ENCODE measurements at places on chromosomes 5 and 9.

GRCh38 chr9:110599468-110599867, 19.9 kb upstream of the SVEP1 start:
- no peak for DNase-seq

GRCh38 chr9:7676609-7677156, 122.9 kb downstream of the DMAC1 start:
- DNase-seq: no peak

DNA sequence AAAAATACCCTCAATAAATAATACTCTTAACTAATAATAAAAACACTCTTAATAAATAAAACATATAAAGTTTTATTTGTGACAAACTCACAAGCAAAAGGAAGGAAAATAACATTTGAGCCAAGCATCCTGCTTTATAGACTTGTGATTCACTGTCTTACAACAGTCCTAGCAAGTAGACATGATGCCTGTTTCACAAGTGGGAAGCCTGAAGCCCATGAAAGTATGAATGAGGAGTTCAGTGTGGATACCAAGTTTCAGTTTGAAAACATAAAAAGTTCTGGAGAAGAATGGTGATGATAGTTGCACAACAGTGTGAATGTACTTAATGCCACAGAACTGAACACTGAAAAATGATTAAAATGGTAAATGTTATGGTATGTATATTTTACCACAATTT, 10.9 kb downstream of the HABP4 start:
- no peak for DNase-seq

DNA sequence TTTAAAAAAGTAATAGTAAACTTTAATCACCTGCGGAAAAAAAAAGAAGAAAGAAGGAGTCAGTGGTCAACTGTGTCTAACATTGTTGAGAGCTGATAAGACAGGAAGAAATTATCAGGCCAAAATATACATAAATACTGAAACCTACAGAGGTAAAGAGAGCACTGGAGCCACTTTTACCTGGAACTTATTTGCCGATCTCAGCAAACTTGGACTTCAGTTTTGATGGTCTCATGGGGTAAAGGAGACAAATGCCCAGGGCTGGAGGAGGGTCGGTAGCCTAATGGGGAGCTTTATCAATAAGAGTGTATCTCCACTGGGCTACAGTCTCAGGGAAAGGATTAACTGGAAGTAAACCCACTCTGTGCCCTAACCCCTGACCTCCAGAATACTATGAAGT, 26.6 kb upstream of the ARHGEF28 start:
- DNase-seq: no peak

GRCh38 chr9:114077162-114077837, 800 bp downstream of the AMBP start:
- DNase-seq: no peak

DNA sequence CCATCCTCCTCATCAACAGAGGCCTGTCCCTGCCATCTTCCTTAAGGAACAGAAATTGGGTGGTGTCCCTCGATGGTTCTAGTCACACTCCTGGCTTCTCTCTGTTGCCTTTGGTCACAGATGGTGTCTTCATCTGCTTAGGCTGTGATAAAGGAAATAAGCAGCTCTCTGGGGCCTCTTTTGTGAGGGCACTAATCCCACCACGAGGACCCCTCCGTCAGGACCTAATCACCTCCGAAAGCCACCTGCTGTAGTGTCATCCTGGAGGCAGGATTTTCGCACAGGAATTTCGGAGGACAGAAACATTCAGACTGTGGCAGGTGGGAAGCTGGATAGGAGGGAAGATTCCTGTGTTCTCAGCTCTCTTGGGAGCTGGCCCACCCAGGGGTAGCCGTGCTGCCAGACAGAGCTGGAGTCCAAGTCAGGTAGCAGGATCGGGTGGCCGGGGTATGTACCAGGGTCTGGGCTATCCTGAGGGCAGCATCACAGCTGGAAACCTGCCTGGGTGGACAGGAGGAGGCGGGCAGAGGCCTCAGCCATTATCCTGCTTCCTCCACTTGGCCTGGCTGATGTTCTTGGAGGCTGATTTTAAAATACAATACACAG, 59.5 kb downstream of the ANKRD33B start:
- no peak for DNase-seq

DNA sequence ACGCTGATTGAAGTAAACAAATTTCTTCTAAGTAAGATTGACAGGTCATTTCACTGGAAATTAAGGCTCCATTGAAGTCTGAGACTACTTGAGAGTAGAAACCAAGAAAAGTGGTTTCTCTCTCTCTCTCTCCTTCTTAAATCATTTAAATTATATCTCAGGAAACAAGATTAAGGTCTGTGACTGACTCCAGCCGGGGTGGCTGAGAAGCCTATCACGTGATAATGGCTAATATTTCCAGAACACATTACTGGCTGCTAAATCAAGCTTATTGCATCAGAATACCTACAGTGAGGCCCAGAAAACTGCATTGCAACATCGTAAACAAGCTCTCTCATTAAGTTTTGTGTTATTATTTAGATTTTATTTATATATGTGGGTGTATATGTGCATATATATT, 88.4 kb downstream of the PTCD2 start:
- DNase-seq: no peak

GRCh38 chr5:157563929-157564716, 11.5 kb downstream of the ADAM19 start:
- no peak for DNase-seq

DNA sequence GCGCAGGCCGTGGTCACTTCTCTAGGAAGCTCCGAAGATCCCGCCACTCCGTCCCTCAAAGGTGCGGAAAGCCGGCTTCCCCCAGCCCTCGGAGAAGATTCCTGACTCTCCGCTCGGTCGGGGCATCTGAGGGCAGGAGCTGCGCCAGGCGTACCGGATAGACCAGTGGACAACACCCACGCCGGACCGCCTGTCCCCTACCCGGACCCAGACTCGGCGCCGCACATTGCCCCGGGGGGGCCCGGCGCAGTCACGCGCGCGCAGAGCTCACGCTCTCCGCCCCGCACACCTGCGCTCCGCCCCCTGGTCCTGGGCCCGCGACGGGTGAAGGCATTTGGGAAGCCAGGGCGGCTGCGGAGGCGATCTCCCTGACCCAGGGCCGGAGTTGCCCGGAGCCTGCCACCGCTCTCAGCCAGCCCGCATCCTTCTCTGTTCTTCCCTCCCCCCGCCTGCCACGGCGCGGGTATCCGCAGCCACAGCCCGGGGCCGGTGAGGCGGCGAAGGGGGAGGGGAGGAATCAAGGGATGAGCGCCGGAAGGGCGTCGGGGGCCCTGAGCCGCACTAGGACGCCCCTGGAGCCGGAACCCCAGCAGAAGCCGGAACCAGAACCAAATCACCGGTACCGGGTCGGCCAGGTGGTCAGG, 448 bp downstream of the RELL2 start:
- no peak for DNase-seq

- no peak for DNase-seq
Measured at GRCh38 chr9:98917746-98918487, 25.8 kb upstream of the COL15A1 start.

- no peak for DNase-seq
Measured at GRCh38 chr9:100221538-100221937, 122.5 kb downstream of the INVS start.

- DNase-seq: no peak
Measured at GRCh38 chr9:76459694-76460635, 983 bp downstream of the GCNT1 start.

Data from iPS DF 6.9 (cell line).